Subcutaneous adipose tissue (tissue), 4 donors: ENCODE measurements at places on chromosomes 3 and 15. TPM values are rescaled to one million over a fixed set of nuclear protein-coding genes. Genes with fewer than 3 reads are reported as not detected.

The MKRN2OS gene
- not detected for total RNA-seq

The SOX14 gene
- not detected for total RNA-seq

The PGBD4 gene
- 1.0 TPM for total RNA-seq

The CYP8B1 gene
- not detected for total RNA-seq
